Stimulated activated CD4-positive, alpha-beta T cell treated with anti-CD3 and anti-CD28 coated beads, Interleukin-15, amount 100 ng/mL, for 48 hours (primary cell): ENCODE measurements at places on chromosomes 6 and 20.

- DNase-seq = no peak
These were observed 990 bp upstream of the TRAF3IP2 start for GRCh38 chr6:111606620-111607115.

DNA sequence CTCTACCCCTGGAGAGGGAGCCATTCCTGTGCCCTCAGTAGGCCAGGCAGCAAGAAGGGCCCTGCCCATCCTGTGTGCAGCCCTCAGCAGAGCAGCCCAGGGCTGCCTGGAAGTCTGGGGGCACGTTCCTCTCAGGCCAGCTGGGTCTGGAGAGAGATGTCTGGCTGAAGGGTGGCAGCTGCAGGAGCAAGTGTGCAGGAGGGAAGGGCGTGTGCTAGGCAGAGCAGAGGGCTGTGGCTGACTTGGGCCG is 62.7 kb downstream of the NOL4L start:
- no peak for DNase-seq

- no peak for DNase-seq
These were observed at the start of gene COL9A1 for GRCh38 chr6:70303034-70303525. Gene COL9A1, minus strand, starts transcription at chr6:70303084. Its CDS starts 160 bp downstream, at chr6:70302924.

GRCh38 chr20:35823147-35823546 is 51.3 kb downstream of the PHF20 start:
- no peak for DNase-seq

GRCh38 chr6:122472022-122472340 is 374 bp upstream of the SERINC1 start:
- DNase-seq = no peak

- DNase-seq = no peak
These were observed 20.9 kb downstream of the MAP1LC3A start for GRCh38 chr20:34579191-34579978.
